ENCODE measurements at places on chromosomes 1 and 21. TPM values are rescaled to one million over a fixed set of nuclear protein-coding genes. Genes with fewer than 3 reads are reported as not detected.

DNA sequence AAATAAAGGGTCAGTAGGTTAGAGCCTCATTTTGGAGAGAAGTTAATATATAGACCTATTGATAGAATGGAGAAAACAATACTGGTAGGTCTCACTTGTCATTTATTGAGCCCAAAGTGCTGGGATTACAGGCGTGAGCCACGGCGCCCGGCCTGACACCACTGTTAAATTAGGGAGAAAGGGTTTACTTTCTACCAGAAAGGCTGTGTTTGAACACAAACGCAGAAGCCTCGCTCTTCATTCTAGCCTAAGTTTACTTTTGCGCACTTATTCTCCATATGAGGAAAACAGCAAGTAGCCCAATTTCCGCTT lies 710 bp upstream of the PRPF3 start:
- peak overlapping the region; percentile 99 for H3K4me3 ChIP-seq
- DNase-seq = peak; percentile 34
- H3K36me3 ChIP-seq = peaks cover 14% of the 10 kb centered on the region
- H3K27me3 ChIP-seq = no peaks in the 10 kb centered on the region

- H3K36me3 ChIP-seq = no peaks in the 10 kb centered on the region
- no peak overlapping the region for H3K4me3 ChIP-seq
- H3K27me3 ChIP-seq = no peaks in the 10 kb centered on the region
- no peak for DNase-seq
- H3K27ac ChIP-seq = no peak overlapping the region
- H3K4me1 ChIP-seq = no peaks in the 10 kb centered on the region
Measured at GRCh38 chr1:199813198-199813597, 214.3 kb upstream of the NR5A2 start.

- H3K4me1 ChIP-seq = no peaks in the 10 kb centered on the region
- DNase-seq = no peak
- no peak overlapping the region for H3K4me3 ChIP-seq
- no peak overlapping the region for H3K27ac ChIP-seq
- no peaks in the 10 kb centered on the region for H3K36me3 ChIP-seq
Measured at GRCh38 chr1:177517546-177517945, 346.8 kb downstream of the BRINP2 start.

- H3K36me3 ChIP-seq = no peaks in the 10 kb centered on the region
- DNase-seq = no peak
- no peaks in the 10 kb centered on the region for H3K27me3 ChIP-seq
- no peak overlapping the region for H3K27ac ChIP-seq
- H3K4me3 ChIP-seq = no peak overlapping the region
- no peaks in the 10 kb centered on the region for H3K4me1 ChIP-seq
Measured at GRCh38 chr21:38816400-38816977, 10.8 kb downstream of the ETS2 start.

DNA sequence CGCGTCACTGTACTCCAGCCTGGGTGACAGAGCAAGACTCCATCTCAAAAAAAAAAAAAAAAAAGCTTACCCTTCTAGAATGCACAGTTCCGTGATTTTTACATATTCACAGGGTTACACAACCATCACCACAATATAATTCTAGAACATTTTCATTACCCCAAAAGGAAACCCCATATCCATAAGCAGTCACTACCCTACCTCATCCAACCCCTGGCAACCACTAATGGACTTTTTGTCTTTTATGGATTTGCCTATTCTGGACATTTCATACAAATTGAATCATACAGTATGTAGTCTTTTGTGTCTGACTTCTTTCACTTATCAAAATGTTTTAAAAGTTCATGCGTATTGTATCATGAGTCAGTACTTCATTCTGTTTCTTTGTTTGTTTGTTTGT lies 22.8 kb downstream of the SYF2 start:
- no peak for DNase-seq
- no peaks in the 10 kb centered on the region for H3K4me1 ChIP-seq
- H3K4me3 ChIP-seq = no peak overlapping the region
- no peaks in the 10 kb centered on the region for H3K27me3 ChIP-seq
- no peak overlapping the region for H3K27ac ChIP-seq

DNA sequence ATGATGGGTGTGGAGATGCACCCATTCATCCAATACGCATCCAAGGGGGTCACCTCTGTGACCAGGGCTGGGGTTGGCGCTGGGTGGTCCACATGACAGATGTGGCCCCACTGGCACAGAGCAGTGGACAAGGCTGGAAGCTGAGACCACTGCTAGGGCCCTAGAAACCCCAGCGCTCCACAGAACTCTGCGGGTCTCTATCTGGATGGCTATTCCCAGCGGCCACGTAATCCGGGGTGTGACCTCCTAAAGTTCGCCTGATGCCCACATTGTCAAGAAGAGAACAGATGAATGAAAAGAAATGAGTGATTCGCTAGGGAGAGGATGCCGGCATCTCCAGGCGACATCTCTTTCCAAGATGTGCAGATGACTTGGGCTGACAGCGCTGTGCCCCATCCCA lies 55.2 kb downstream of the PRDM15 start:
- no peak overlapping the region for H3K27ac ChIP-seq
- H3K27me3 ChIP-seq = no peaks in the 10 kb centered on the region
- no peaks in the 10 kb centered on the region for H3K4me1 ChIP-seq
- peaks cover 28% of the 10 kb centered on the region for H3K36me3 ChIP-seq
- DNase-seq = no peak

DNA sequence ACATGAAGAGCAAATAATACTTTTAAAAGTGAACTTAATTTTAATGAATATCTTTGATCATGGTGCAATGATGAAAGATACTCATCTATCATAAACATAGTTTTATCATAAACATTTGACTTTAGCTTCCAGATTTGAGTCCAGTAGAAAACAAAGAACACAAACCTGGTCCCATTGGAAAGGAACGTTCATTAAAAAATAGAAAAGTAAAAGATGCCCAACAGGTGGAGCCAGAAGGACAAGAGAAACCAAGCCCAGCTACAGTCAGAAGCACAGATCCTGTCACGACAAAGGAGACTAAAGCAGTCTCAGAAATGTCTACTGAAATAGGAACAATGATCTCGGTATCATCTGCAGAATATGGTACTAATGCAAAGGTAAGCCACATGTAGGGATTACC lies 55.6 kb upstream of the MYOCOS start:
- no peaks in the 10 kb centered on the region for H3K27me3 ChIP-seq
- no peak overlapping the region for H3K4me3 ChIP-seq
- H3K27ac ChIP-seq = no peak overlapping the region
- H3K36me3 ChIP-seq = peaks cover 81% of the 10 kb centered on the region

DNA sequence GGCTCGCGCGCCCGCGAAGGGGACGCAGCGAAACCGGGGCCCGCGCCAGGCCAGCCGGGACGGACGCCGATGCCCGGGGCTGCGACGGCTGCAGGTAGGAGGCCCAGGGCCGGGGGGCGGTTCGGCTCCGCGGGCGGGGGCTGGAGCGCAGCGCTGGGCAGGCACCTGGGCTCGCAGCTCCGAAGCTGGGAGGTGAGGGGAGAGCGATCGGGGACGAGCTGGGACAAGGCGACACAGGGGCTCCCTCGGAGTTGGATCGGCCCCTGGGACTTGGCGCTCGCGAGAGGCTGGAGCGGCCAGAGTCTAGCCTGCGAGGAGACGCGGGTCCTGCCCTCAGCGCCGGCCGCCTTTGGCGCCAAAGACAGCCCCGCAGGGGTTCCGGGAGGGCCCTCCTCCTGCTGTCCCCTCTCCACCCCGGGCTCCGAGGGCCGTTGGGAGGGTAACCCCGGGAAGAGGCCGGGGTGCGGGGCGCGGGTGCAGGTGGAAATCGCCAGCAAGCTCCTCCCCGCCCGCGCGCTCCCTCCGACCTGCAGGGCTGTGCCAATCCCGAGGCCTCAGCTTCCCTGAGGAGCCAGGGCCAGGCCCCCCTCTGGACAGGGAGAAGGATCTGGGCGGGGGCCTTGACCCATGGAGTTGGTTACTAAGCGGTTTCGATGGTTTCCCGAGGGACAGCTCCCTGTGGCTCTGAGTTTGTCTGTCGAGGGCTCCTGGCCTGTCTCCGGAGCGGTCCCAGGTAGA lies 401 bp downstream of the TP73 start:
- H3K27me3 ChIP-seq = peaks cover 47% of the 10 kb centered on the region
- DNase-seq = peak; percentile 56
- H3K4me3 ChIP-seq = no peak overlapping the region
- H3K36me3 ChIP-seq = no peaks in the 10 kb centered on the region
- H3K27ac ChIP-seq = no peak overlapping the region

DNA sequence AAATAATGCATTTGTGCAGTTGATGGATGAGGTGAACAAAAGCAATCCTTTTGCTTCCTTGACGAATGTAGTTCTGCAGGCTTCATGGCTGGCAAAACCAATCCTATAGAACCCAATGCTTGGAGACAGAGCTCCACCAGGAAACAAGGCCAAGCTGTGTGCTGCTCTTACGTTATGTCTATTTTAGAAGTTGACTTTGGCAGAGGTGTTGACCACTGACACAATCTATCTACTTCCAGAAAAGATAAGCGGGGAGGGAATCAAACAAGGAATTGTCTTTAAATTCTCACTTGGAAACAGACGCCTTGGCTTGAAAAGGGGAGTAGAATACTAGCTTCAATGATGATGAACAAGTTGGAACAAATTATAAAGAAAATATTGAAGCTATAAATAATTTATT lies 211.2 kb downstream of the SETD4 start:
- no peak overlapping the region for H3K27ac ChIP-seq
- H3K4me1 ChIP-seq = no peaks in the 10 kb centered on the region
- no peaks in the 10 kb centered on the region for H3K36me3 ChIP-seq

GRCh38 chr21:30613836-30614235 lies at the start of gene KRTAP6-1:
TSS of gene KRTAP6-1 (minus strand) at chr21:30613930. CDS start at chr21:30613904, 26 bp downstream.
- H3K27me3 ChIP-seq = no peaks in the 10 kb centered on the region
- no peaks in the 10 kb centered on the region for H3K4me1 ChIP-seq
- no peak for DNase-seq
- no peaks in the 10 kb centered on the region for H3K36me3 ChIP-seq
- no peak within 1 kb of the TSS for H3K4me3 ChIP-seq

GRCh38 chr1:109718495-109718894 lies 6.4 kb downstream of the GSTM5 start:
- no peak for DNase-seq
- H3K27ac ChIP-seq = no peak overlapping the region
- no peaks in the 10 kb centered on the region for H3K36me3 ChIP-seq
- H3K4me3 ChIP-seq = no peak overlapping the region
- H3K4me1 ChIP-seq = no peaks in the 10 kb centered on the region

- no peak for DNase-seq
- H3K27ac ChIP-seq = no peak overlapping the region
- no peak overlapping the region for H3K4me3 ChIP-seq
- H3K36me3 ChIP-seq = no peaks in the 10 kb centered on the region
- no peaks in the 10 kb centered on the region for H3K27me3 ChIP-seq
- H3K4me1 ChIP-seq = no peaks in the 10 kb centered on the region
Measured at GRCh38 chr21:29454179-29454578, 155.5 kb downstream of the BACH1 start.

- no peak for DNase-seq
- H3K4me3 ChIP-seq = no peak overlapping the region
- H3K4me1 ChIP-seq = peaks cover 39% of the 10 kb centered on the region
Measured at GRCh38 chr1:228404107-228404720, 2.4 kb downstream of the TRIM11 start.

- no peaks in the 10 kb centered on the region for H3K27me3 ChIP-seq
- no peak for DNase-seq
- no peaks in the 10 kb centered on the region for H3K36me3 ChIP-seq
- no peaks in the 10 kb centered on the region for H3K4me1 ChIP-seq
- no peak overlapping the region for H3K27ac ChIP-seq
Measured at GRCh38 chr1:172932981-172933380, 117.8 kb downstream of the TNFSF18 start.

DNA sequence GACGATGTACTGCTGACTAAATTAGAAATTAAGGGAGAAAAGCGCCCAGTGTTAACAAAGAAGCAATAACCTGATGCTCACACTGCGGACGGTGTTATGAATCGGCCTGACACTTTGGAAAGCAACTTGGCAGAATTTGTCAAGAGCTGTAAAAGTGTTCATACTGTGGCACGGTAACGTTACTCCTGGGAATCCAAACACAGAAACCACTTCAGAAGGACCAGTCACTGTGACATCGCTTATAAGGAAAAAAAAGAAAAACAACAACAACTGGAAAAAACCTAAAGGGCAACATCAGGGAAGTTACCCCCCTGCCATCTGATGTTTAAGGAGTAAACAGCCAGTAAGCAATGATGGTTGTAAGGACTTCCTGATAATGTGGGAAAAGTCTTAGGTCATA lies 27.7 kb downstream of the CAPZB start:
- H3K27ac ChIP-seq = no peak overlapping the region
- H3K4me3 ChIP-seq = no peak overlapping the region
- H3K4me1 ChIP-seq = peaks cover 76% of the 10 kb centered on the region
- no peaks in the 10 kb centered on the region for H3K27me3 ChIP-seq

GRCh38 chr1:110502402-110503151 lies 16.4 kb downstream of the KCNA10 start:
- no peaks in the 10 kb centered on the region for H3K27me3 ChIP-seq
- peak; percentile 57 for DNase-seq
- no peak overlapping the region for H3K27ac ChIP-seq
- H3K4me1 ChIP-seq = peaks cover 7% of the 10 kb centered on the region

GRCh38 chr1:203492748-203493130 lies 1.2 kb upstream of the OPTC start:
- no peak for DNase-seq
- no peak overlapping the region for H3K27ac ChIP-seq
- H3K4me1 ChIP-seq = peaks cover 5% of the 10 kb centered on the region
- no peaks in the 10 kb centered on the region for H3K36me3 ChIP-seq
- no peaks in the 10 kb centered on the region for H3K27me3 ChIP-seq
- no peak overlapping the region for H3K4me3 ChIP-seq

DNA sequence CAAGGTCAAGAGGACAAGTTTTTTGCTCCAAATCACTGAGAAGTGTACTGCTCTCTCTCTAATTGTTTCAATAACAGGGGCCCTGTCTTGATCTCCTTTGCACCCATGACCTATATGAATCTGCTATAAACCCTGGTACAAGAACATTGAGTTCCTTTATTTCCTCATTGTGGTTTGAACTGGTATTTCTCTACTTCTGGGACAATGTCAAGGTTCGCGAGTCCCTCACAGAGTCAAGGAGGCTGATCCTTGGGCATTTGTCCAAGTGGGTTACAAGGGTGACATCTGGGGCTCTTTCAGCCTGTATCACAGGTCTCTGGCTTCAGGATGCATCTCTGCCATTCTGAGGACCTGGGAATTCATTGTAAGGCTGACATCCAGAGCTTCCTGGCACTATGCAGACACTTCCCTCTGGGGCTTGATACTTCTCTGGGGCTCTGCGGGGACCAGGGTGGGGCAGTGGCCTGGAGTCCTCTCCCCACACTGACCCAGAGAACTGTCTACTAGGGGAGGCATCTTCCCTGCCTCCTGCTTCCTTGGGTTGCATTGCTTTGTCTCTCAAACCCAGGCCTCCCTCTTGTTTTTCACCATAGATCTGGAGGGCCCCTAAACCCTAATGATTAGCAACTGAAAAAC lies 22.5 kb upstream of the ZNF648 start:
- no peaks in the 10 kb centered on the region for H3K27me3 ChIP-seq
- H3K4me1 ChIP-seq = no peaks in the 10 kb centered on the region
- no peak overlapping the region for H3K27ac ChIP-seq
- H3K36me3 ChIP-seq = no peaks in the 10 kb centered on the region
- no peak overlapping the region for H3K4me3 ChIP-seq

GRCh38 chr1:56726706-56727105 lies 81.6 kb downstream of the PRKAA2 start:
- H3K4me3 ChIP-seq = no peak overlapping the region
- no peak for DNase-seq
- H3K4me1 ChIP-seq = no peaks in the 10 kb centered on the region
- H3K36me3 ChIP-seq = no peaks in the 10 kb centered on the region
- peaks cover 3% of the 10 kb centered on the region for H3K27me3 ChIP-seq

MMEL1 gene
- 0.22 TPM for total RNA-seq

RPS27 gene
- 4,276 TPM for total RNA-seq

MR1 gene
- 26.1 TPM for total RNA-seq

KANK4 gene
- total RNA-seq = not detected

XCL1 gene
- total RNA-seq = not detected

FCGR2B gene
- 144 TPM for total RNA-seq

PTAFR gene
- total RNA-seq = 4.7 TPM

FMO1 gene
- total RNA-seq = not detected

MYOM3 gene
- not detected for total RNA-seq

ARHGAP30 gene
- 146 TPM for total RNA-seq

KPRP gene
- not detected for total RNA-seq

FCRL2 gene
- total RNA-seq = 81.0 TPM
